ENCODE measurements at places on chromosomes 3 and 15.

GRCh38 chr15:45442507-45443135, 64.3 kb upstream of the GATM start:
- DNase-seq, result no peak

GRCh38 chr3:119416873-119417272, 46.5 kb downstream of the TMEM39A start:
- DNase-seq, result no peak

GRCh38 chr3:131494706-131495105, 8.1 kb downstream of the MRPL3 start:
- DNase-seq, result no peak

- no peak for DNase-seq
These were observed 639.4 kb upstream of the TBL1XR1 start for GRCh38 chr3:177836671-177837070.

GRCh38 chr15:92681141-92681631, 25.6 kb upstream of the FAM174B start:
- no peak for DNase-seq

DNA sequence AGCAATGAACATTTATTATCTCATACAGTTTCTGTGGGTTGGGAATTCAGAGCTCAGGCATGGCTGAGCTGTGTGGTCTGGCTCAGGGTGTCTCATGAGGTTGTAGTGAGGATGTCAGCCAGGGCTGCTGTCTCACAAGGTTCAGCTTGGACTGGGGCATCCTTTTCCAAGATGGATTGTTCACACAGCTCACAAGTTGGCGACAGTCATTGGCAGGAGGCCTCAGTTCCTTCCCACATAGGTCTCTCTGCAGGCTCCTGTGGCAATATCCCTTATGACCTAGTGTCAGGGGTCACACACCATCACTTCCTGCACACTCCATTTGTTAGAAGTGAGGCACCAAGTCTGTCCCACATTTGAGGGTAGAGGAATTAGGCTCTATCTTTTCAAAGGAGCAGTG, 56.0 kb downstream of the RPLP1 start:
- DNase-seq, result no peak

DNA sequence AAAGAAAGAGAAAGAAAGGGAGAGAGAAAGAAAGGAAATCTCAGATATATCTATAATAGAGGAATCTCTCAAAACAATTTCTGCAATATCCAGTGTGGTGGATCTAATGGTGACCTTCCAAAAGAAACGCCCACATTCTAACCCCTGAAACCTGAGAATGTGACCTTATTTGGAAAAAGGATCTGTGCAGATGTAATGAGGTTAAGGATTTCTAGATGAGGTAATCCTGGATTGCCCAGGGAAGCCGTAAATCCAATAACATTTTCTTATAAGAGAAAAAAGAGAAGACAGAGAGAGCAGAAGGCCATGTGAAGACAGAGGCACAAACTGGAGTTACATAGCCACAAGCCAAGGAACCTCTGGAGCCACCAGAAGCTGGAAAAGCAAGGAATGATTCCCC, 307.6 kb downstream of the ZBTB20 start:
- no peak for DNase-seq

DNA sequence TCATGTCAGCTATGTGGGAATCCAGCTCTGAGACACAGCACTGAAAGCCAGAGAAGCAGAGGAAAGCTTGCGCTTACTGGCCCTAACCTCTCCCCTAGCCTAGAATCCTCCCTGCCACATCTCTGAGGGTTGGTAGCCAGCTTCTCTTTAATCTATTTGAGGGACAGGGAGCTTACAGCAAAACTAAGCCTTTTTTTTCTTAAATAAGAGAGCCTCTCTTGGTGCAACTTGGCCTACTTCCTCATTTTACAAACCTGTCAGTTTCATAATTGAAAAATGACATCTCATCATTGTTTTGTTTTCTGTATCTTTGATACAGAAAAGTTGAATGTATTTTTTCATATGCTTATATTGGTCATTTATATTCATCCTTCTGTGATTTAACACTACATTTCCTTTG, 193.9 kb downstream of the ZNF621 start:
- DNase-seq, result no peak

GRCh38 chr15:73558529-73558928, 74.7 kb downstream of the NPTN start:
- no peak for DNase-seq
